Stimulated activated CD4-positive, alpha-beta T cell treated with anti-CD3 and anti-CD28 coated beads, Interleukin-1b, Interleukin-23, amount 100 ng/mL, for 1 hour (primary cell): ENCODE measurements at places on chromosomes 16 and 17.

DNA sequence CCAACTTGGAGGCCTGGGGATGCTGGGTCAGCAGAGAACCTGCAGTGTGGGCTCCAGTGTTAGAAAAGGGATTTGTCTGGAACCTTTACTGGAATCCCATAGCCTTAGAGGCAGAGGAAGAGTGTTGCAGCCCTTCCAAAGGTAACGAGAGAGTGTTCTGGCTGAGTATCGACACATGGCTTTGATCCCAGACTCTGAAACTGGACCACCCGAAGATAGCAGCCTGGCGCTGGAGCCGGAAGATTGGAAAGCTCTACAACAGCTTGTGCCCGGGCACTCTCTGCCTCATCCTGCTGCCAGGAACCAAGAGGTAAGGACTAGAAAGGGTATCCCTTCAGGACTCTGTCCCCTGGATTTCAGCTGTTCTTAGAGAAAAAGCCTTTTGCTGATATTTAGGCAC lies 39.7 kb downstream of the REXO5 start:
- DNase-seq, result no peak

DNA sequence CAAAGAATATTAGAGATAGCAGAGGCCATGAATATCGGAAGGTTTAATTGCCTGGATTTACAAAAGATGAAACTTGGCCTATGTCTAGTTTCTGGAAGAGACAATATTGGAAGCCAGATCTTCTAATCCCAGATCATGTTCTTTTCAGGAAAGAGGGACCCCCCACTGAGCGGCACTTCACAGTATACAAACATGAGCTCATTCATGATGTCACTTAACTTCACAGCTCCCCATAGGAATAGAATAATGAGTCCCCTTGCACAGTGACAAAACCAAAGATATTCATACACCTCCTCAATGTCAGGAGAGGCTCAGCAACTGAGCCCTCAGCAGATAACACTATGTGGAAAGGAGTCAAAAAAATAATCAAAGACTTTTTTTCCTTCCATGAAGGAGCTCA lies 147.5 kb downstream of the CDH11 start:
- DNase-seq, result no peak

DNA sequence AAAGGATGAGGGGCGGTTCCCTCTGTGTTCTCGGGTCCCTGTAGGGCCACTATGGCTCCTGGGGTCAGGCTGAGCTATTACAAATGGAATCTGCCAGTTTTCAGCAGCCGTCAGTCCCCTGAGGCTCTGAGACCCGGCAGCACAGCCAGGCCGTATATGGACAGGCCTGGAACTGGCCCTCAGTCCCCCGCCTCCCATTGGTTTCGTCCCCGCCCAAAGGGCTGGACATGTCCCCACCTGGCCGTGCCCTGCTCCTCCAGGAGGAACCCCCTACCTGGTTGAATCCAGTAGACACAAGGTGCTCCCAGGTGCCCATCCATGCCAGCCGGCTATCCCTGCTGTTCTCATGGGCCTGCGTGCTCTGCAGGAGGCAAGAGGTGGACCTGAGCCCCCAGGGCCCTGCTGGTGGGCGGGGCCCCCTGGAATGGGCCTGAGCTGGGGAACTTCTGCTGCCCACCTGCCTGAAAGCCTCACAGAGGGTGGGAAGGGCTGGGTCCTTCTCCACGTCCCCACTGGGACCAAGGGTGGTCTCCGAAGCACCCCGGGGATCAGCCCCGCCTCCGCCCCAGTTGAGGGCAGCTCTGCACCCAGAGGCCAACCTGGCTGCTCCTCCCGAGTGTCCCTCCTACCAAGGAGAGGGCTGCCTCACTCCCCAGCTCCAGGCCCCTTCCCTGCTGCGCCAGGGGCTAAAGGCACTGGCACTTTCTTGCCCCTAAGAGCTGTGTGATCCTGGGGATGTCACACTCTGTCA lies 16.8 kb downstream of the VASN start:
- DNase-seq, result no peak

DNA sequence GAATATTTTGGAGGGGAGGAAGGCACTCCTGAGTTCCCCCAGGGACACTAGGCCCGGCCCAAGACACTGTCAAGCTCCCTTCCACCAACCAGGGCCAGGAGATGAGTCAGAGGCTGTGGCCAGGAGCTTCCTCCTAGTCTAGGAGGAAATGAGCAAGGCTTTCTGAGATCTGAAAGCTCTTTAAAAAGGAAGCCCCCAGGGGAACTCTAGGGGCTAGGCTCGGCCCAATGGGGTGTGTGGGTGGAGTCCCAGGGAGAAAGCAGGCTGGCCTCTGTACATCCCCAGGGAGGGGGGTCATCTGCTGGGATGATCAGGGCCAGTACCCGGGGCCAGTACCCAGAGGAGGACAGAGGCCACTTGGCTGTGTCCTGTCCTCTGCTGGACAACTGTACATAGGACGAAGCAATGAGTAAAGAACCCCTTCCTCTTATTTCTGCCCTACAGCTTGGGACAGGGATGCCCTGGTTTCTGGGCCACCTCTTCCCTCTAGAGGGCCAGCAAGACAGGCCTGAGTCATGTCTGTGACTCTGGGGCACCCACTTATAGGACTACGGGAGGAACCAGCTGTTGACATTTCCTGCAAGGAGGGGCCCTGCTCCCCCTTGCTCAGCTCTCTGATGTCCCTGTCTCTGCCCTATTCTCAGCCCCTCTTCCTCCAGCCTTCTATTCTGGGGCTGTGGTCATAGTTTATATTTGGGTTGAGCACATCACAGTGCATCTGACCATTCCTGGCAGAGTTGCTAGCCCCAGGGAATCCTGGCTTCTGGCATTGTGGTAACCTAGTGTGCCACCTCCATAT lies 2.7 kb downstream of the FHOD1 start:
- peak; percentile 52 for DNase-seq

DNA sequence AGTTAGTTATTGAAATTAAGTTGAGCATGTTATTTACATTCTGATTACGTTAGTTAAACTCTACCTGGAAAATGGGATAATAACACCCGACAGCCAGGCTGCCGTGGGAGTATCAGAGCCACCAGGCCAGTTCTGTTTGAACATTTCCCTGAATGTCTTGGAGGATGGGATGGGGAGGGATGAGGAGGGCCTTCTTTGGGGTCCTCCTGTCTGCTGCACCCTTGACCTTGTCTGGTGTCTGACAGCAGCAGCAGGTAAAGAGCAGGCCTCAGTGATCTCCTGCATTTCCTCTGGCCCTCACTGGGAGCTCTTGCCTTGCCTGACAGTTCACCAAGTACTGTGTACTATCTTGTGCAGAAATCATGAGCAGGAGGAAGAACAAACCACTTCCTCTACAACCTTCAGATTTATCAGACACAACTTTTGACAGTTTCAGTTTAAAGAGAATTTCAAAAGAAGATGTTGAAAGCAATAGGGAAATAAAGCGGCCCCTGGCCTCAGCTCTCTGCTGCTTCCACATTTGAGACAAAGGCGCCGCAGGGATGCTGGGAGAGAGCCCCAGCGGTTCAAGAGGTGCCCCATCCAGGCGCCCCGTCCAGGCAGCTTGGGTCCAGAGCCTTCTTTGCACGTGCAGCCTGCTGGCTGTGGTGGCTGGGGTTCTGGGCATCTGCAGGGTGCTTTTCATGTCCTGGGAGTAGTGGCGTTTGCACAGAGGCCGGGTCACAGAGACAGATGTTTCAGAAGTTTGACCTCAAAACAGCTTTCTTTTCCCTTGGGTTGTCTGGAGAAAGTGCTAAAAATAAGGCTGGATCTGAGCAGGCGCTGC lies 25.3 kb downstream of the CMIP start:
- DNase-seq, result no peak

DNA sequence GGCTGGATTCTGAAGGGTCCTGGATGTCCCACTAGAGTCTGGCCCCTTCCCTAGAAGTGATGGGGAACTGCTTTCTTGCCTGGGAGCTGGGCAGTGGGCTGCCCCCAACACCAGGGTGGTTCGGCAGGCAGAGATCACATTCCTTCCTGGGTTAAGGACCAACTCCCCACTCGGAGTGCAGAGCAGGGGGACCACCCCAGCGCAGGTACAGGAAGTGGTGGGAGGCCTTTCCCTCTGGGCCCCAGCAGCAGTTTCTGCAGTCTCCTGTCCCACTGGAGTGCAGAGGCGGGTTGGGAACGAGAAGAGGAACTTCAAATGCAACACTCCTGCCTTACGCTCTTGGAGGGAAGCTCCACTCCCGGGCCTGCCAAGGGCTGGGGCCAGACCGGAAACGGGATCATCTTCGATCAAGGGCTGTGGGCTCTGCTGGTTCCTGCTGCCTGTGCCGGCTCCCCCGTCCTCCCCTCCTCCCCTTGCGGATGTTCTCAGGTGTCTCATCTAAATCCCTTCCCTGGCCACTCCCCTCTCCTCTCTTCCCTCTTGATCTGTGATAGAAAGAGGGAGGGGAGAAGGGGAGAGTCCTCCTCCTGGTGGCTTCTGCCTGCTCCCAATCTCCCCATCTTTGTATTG lies 9.0 kb upstream of the NGFR start:
- DNase-seq, result no peak

- no peak for DNase-seq
These were observed 121.6 kb upstream of the HS3ST4 start for GRCh38 chr16:25570131-25570530.

DNA sequence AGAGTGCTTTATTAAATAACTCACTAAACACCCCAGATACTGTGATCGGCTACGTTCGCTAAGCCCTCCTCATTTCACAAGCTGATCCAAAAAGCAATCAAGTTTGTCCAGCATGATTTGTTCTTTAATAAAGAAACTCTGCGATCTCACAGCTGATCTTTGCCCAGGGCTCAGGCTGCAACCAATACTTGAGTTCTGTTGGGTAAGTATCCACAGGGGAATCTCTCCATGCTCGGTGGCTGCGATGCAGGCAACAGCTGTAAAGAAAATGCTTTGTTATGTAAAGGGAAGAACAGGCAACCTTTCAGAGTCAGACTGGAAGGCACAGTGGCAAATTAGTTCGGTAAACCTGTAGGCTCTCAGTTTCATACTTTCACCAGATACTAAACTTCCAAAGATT lies 67.5 kb downstream of the SHISA6 start:
- no peak for DNase-seq

DNA sequence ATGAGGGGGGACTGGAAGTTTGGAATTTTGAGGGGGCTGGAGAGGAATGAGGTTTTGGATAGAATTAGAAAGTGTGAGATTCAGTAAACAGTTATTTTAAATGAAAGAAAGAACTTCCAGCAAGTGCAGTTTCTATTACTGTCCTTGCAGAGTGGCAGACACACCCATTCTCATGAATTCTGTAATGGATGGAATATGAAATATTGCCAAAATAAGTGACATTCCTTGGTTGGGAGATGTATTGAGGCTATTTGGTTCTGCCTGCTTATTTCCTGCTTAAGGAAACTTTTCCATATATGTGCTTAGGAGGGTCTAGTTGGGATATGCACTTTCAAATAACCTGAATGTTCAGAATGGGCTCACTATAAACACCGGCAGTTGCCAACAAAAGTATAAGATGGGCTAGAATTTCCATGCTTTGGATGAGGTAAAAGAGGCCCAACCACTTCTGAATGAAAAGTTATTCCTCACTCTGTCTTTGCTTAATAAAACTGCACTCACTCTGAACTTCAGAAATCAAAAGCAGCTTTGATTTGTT lies 434.4 kb downstream of the CA10 start:
- DNase-seq, result no peak

DNA sequence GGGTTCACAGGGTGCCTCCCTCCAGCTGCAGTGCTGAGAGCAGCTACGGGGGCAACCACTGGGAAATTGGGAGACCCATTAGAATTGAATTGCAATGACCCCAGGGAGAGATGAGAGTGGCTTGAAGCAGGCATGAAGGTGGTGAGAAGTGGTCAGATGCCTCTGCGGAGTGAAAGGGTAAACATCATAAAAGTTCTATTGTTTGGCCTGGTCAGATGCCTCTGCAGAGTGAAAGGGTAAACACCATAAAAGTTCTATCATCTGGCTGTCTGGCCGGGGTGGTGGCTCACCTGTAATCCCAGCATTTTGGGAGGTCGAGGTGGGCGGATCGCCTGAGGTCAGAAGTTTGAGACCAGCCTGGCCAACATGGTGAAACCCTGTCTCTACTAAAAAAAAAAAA lies 53.5 kb downstream of the TNFRSF13B start:
- no peak for DNase-seq
